ENCODE measurements at places on chromosomes 13 and 19. TPM values are rescaled to one million over a fixed set of nuclear protein-coding genes. Genes with fewer than 3 reads are reported as not detected.
A peak's percentile ranks its signal among the peaks of the same experiment; 100 is the strongest.

GRCh38 chr19:7159105-7159933 lies 89.8 kb downstream of the ZNF557 start:
- no peak for DNase-seq

DNA sequence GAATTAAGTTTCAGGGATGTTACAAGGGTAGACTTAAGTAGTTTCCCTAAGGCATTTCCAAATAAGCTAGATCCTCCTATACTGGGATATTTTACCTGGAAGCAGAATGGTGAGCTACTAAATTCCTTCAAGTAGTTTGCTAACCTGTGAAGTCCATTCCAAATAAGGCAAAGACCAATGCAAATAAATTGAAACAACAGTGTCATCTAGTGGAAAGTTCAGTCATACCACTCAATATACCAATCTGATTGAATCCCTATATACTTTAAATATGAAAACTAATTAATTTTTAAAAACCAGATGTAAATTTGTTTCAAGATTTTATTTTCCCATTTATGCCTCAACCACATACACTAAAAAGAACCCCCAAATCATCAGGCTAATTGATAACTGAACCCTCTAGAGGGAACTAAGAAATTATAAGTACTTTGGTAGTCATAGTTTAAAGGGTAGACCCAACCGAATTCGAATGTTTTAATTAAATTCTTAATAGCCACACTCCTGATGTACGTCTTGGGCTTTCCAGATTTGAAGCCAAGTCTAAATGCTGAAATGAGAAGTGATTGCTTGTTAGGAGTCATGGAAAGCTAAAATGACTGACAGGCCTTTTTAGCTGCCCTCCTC lies 223.7 kb downstream of the TBC1D4 start:
- no peak for DNase-seq

GRCh38 chr13:73092829-73093228 lies 34.0 kb downstream of the KLF5 start:
- DNase-seq, result no peak

- peak; percentile 80 for DNase-seq
Measured at GRCh38 chr13:51286135-51287002, 53.1 kb upstream of the SERPINE3 start.

DNA sequence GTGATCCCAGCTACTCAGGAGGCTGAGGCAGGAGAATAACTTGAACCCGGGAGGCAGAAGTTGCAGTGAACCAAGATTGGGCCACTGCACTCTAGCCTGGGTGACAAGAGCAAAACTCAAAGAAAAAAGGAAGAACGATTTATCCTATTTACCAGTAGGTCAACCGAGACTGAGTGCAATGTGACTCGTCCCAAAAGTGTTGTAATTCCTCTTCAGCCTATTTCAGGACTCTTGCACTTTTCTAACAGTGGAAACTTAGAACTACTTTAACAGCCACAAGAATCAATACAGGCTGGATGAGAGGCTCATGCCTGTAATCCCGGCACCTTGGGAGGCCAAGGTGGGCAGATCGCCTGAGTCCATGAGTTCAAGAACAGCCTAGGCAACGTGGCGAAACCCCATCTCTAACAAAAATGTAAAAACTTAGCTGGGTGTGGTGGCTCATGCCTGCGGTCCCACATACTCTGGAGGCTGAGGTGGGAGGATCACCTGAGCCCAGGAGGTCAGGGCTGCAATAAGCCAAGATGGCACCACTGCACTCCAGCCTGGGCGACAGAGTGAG lies 4.3 kb upstream of the NR1H2 start:
- DNase-seq, result no peak

Gene CD33
- total RNA-seq, result not detected

Gene ZNF616
- total RNA-seq, result 25.2 TPM
